Fibroblast of lung (primary cell): ENCODE measurements at places on chromosomes 5 and 9. TPM values are rescaled to one million over a fixed set of nuclear protein-coding genes. Genes with fewer than 3 reads are reported as not detected.
A peak's percentile ranks its signal among the peaks of the same experiment; 100 is the strongest.

DNA sequence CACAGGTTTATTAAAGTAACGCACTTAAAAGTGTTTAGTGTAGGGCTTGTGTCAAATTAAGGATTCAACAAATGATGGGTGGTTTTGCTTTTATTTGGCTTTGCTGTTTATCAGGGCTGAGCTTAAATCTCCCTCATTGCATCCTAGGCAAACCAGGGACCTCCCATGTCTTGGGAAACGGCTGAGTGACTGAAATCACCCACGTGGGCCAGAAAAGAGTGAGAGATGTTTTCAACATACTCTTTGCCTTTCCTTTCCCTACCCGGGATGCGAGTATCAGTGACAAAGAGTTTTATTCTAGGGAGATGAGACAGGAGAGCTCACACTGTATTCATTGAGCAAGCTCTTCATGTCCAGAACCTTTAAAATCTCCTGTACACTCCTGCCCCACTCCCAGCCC, 23.3 kb downstream of the KCNMB1 start:
- DNase-seq = no peak

- peak; percentile 71 for DNase-seq
These were observed 203.6 kb downstream of the EDIL3 start for GRCh38 chr5:84181093-84181492.

The SPTAN1 gene
- total RNA-seq = 229 and 518 TPM in 2 replicates

DNA sequence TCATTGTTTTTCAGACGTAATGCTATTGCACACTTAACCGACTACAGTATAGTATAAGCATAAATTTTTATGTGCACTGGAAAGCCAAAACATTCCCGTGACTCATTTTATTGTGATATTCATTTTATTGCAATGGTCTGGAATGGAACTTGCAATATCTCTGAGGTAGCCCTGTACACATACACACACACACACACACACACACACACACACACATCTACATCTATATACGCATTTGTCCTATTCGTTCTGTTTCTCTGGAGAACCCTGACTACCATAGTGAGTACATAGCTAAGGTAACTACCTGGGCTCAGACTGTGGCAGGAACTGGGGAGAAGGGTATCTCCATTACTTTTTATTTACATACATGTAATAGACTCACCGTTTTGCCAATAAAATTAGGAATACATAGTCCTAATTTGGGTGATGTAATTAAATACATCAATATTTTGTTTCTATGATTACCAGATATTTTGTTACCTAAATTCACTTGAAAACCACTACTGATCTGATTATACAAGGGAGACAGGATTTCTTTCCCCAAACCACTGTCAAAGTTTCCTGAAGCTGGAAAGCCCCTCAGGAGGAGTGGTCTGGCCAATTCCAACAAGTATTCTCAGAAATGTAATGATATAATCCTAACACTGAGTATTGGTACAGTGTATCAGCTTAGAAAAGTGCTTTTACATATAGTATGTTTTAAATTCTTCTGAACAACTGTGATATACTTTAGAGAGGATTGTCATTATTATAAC, 74.0 kb upstream of the PLPP1 start:
- no peak for DNase-seq

The CTNND2 gene
- not detected in 2 replicates for total RNA-seq

The CAMK4 gene
- total RNA-seq = 0.77 and 0.83 TPM in 2 replicates

The STPG3 gene
- not detected in 2 replicates for total RNA-seq

DNA sequence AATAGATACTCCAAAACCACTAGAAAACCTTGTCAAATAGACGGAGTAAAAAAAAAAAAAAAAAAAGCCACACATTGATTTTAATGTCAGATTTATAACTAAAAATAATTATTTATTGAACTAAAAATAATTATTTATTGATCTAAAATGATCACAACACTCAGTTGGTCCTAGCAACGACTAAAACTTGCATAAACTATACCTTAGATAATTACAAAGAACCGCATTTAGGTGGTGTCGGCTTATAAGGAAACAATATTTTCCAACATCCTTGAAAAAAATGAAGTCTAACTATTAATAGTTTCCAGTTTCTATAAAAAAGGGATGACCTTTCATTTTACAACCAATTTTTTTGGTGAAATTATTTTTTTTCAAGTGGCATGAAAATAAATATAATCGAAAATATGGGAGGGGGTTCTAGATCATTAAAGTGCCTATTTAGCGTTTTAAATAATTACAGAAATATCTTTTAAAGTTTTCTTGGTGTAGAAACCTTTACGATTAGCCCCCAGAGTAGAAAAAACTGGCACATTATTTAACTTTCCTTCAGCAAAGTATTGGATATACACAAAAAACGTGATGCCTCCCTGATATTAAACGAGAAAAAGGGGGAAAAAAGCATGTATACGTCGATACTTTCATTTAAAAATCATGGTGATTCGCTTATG, 3.7 kb downstream of the ARRDC3 start:
- DNase-seq = no peak

DNA sequence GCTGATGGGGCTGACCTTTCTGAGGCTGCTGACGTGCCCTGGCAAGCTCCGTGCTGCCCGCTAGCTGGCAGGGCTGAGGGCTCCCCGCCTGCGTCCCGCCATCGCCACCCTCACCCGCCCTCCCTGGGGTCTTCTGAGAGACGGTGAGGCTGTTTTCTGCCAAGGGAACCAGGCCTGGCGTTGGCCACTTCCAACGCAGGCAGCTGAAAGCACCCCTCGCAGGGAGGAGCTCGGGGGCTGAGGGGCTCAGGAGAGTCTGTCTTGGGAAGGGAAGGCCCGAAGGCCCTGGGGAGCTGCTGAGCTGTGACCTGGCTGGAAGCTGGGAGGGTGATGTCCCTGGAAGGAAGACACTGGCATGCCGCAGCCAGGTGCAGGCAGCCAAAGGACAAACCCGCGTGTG, 9.8 kb upstream of the TMEM250 start:
- no peak for DNase-seq

The HK3 gene
- total RNA-seq = under 0.01 TPM in 1 of 2 replicates, not detected in the other

The SARDH gene
- total RNA-seq = 4.8 and 9.0 TPM in 2 replicates

GRCh38 chr5:143880178-143880577, 68.2 kb downstream of the HMHB1 start:
- no peak for DNase-seq

DNA sequence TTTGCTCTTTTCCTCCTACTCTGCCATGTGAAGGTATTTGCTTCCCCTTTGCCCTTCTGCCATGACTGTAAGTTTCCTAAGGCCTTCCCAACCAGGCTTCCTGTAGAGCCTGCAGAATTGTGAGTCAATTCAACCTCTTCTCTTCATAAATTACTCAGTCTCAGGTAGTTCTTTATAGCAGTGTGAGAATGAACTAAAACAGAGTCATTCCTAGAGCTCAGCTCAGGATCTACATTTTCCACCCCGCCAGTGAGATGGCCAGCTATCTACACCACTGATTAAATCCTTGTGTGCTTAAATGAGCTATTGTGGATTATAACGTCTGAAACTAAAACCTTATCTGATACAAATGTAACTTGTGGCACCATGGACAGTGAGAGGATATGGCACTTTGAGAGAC, 55.0 kb downstream of the FRMD3 start:
- no peak for DNase-seq

DNA sequence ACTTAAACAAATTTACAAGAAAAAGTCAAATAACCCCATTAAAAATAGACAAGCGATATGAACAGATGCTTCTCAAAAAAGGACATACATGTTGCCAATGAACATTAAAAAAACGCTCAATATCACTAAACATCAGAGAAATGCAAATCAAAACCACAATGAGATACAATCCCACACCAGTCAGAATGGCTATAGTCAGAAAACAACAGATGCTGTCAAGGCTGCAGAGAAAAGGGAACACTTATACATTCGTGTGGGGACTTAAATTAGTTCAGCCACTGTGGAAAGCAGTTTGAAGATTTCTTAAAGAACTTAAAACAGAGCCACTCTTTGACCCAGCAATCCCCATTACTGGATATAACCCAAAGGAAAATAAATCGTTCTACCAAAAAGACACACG, 10.8 kb downstream of the OR13F1 start:
- no peak for DNase-seq

The ADCY2 gene
- total RNA-seq = under 0.01 and 0.26 TPM in 2 replicates

The SUSD3 gene
- total RNA-seq = 2.8 and 4.6 TPM in 2 replicates
